ENCODE measurements at places on chromosomes 1 and 21.

DNA sequence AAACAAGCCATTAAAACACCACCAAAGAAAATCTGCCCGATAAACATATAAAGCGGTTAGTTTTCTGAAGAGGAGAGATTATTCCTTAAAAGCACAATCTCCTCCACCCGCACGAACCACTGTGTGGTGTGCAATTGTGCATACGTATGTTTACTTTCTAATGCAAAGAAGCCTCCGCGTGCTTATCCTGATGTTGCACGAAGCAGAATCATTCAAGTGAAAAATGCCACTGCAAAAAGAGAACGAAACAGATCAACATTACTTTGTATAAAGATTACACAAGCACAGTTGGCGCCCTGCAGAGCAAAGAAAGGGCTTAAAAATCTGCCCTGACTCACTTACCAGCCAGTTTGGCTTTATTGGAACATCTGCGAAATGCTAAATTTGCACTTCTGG is 166.8 kb downstream of the ZNF281 start:
- DNase-seq, result peak; percentile 61

- DNase-seq, result peak; percentile 89
Measured at GRCh38 chr1:235253219-235253962, 74.6 kb downstream of the ARID4B start.

DNA sequence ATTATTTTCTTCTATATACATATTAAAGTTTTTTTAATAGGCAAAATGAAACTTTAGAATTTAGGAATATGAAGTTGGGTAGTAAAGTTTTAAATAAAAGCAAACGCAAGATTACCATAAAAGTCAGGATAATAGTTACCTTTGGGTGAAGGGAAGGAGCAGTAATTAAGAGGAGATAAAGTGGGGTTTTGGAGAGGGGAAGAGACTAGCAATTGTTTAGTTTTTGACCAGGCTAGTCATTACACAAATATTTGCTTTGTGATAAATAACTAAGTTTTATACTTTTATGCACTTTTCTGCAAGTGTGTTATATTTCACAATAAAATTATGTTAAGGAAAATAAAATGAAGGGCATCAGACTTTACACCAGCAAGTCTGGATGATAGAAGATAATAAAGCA is 27.7 kb upstream of the GUCA2B start:
- DNase-seq, result no peak

DNA sequence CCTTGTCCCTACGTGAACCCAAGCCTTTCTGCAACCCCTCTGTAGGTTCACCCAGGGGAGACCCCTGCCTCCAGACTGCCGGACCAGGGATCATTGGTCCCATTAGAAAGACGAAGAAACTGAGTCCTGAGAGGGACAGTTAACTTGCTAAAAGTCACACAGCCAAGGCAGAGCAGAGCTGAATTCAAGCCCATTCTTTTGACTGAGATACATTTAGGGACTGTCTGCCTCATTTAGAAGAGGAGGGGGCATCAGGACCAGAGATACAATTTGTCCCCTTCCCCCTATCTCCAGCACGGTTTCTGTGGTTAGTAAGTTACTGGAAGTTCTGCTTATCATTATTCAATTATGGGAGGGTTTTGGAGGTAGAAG is 19.1 kb downstream of the KCNQ4 start:
- no peak for DNase-seq

GRCh38 chr1:84686223-84686622 is 4.0 kb downstream of the SSX2IP start:
- no peak for DNase-seq

DNA sequence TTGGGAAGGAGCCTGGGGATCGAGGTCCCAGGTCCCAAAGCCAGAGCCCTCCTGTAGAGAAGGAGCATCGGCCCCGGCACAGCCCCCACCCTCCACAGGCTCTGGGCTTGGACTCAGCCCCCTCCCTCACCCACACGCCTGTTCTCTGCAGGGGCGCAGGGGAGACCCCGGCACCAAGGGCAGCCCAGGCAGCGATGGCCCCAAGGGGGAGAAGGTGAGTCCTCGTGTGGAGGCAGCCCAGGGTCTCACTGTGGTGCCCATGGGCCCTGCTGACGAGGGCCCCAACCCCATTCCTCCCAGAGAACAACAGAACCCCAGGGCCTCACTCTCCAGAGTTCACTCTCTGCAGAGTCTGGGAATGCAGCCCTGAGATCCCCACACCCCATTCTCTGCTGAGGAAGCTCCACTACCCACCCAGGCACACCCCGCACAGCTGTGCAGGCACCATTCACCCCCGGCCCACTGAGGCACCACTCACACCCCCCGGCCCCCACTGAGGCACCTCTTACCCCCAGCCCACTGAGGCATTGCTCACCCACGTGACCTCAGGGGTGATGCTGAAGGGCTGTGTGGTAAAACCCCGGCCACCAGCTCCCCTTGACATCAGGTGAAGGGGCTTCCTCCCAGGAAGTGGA is 21.8 kb downstream of the COL6A2 start:
- DNase-seq, result no peak

- DNase-seq, result no peak
Measured at GRCh38 chr1:232704694-232705680, 75.1 kb upstream of the SIPA1L2 start.

DNA sequence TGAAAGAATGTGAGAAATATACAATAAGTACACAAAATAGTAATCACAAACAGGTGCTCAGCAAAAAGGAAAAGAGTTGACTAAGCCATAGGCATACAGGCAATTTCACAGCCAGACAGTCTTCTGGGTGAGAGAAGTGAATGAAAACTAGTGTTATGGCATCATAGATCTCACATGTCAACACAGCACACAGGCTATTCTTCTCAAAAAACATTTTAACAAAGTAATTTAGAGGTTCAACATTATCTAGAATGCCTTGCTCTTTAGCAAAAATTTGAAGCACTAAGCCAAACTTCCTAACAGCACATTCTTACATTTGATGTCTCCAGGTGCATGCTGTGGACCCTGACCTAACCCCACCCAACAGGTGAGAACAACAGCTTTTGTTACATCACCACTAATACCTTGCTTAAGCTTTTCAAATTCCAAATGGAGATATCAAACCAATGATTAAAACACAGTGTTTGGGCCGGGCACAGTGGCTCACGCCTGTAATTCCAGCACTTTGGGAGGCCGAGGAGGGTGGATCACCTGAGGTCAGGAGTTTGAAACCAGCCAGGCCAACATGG is 30.5 kb downstream of the OTUD7B start:
- no peak for DNase-seq

GRCh38 chr1:2256435-2257244 is 28.5 kb downstream of the SKI start:
- DNase-seq, result no peak

- no peak for DNase-seq
Measured at GRCh38 chr1:110457206-110457605, 6.3 kb downstream of the PROK1 start.

- DNase-seq, result no peak
Measured at GRCh38 chr1:153534925-153535241, 908 bp downstream of the S100A6 start.

- DNase-seq, result no peak
Measured at GRCh38 chr1:27106561-27107323, 48.2 kb downstream of the SLC9A1 start.

GRCh38 chr21:37061926-37062592 is 10.8 kb downstream of the PIGP start:
- no peak for DNase-seq

- no peak for DNase-seq
Measured at GRCh38 chr1:101474039-101474665, 237.3 kb downstream of the S1PR1 start.
